Muscle of leg (tissue), 16 donors: ENCODE measurements at places on chromosomes 5 and 9.

GRCh38 chr9:101265261-101265660 lies 119.5 kb downstream of the BAAT start:
- peak; percentile 13 for DNase-seq

GRCh38 chr5:136133222-136133921 lies 727 bp downstream of the SMAD5 start:
- peak; percentile 90 for DNase-seq

GRCh38 chr5:113336975-113337374 lies 97.8 kb downstream of the TSSK1B start:
- peak; percentile 69 for DNase-seq

DNA sequence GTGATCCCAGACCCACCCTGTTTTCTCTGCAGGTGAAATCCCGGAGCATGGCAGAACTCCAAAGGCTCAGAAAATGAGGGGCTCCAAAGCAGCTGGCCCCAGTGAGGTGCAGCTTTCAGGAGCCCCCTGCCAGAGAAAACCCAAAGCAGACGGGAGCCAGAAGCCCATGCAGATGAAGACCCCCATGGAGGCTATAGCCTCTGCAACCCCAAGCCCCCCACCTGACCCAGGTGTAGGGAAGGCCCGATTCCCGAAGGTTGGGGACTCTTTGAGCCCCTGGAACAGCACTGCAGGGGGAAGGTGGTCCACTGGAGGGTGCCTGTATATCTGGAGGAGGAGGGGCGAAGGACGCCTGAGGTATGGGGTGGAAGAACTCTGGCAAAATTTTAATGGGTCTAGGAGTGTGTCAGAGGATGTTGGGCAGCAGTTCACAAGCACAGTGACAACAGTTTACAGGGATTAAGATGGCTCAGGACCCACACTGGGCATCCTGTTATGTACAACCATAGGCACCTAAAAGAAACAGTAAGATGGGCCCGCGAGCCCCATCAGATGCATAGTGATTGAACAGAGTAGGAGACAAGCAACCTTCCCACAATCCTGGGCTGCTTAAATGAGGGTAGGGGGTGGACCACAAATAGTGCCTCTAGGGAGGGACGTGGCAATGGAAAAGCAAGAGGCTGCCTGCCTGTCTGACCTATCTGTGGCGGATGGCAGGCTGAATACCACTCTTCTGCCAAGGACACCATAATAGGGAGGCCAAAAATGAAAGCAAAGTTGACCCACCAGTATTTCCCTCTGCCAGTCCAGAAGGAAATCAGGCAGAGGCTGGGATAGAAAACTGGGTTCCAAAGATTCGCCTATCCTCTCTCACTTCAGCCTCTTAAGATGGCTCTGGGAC lies 16.4 kb upstream of the ANXA6 start:
- no peak for DNase-seq

DNA sequence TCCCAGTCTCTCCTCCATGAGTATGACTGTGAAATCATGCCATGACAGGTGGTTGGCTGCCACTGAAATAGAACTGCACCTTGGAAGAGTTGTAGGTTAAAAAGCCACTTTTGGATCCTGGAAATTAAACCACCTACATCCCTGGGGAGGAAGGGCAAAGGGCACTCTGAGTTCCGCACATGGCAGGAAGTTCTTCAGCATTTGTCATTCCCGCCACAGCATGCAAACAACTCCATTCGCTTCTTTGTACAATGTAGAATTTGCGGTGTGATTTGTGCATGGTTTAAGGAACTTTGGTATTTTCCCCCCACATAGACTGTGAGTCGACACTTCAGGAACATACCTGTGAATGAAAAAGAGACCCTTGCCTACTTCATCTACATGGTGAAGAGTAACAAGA lies 9.8 kb downstream of the SAP30L start:
- DNase-seq, result no peak

GRCh38 chr5:18195910-18196309 lies 561.6 kb downstream of the TAF11L14 start:
- no peak for DNase-seq

DNA sequence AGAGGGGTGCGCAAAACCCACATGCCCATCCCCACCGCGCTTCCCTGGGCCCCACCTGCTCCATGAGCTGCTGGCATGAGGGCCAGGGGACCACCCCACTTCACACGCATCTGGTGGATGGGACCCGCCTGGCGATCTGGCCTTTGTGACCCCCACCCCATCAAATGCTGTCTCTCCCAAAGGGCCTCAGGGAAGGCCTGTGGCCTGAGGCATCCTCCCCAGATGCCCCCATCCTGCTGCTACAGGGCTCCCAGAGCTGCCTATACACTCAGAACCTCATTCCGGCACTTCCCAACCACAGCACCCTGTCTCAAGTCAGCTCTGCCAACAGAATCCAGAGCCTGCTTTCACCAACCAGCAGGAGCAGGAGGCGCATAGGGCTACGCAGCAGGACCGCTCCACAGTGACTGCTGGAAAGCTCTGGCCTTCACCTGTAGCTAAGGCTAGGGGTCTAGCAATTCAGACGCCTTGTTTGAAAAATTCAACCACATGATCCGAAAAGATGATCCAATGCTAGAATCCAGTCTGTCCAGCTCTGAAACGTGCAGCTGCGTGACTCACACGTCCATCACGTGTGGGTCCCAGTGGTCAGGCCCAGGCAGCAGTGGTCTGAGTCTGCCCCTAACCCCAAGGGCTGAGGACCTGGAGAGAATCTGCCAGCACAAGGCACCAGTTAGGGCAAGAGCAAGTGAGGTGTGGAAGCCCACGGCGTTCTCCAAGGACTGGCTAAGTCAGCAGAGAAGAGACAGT lies 1.4 kb upstream of the SNAPC4 start:
- no peak for DNase-seq

DNA sequence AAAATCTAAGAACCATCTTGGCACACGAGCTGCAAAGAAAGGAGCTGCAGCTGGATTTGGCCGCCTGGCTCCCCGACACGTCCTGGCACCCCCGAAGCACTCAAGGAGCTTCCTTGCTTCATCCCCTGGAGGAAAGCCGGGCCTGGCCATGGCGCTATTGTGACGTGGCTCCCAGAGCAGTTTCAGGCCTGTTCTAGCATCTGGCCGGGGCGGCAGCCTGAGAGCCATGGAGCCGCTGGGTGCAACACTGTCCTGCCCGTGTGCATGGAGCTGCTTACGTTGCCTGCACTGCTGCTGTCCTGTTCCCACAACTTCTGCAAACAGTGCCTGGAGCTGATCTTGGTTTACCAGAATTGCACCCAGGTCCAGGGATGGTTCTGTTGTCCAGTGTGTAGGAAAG lies 63.5 kb downstream of the PTPDC1 start:
- DNase-seq, result no peak

DNA sequence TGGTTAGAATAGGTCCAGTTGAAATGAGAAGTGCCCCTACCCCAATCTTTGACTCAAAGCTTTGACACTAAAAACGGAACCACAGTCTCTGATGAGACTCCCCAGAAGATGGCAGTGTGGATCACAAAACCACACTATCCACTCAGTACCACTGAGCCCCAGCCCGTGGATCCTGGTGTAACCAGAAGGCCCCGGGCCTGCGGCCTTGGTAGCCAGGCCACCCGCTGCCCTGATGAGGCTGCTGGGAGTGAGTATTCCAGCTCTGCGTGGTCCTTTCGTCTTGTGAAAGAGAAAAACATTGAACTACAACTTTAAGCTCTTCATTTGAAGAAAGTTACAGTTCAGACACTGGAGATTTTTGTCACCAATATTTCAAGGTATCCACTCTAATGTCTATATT lies 42.2 kb upstream of the FBP1 start:
- DNase-seq, result peak; percentile 77

DNA sequence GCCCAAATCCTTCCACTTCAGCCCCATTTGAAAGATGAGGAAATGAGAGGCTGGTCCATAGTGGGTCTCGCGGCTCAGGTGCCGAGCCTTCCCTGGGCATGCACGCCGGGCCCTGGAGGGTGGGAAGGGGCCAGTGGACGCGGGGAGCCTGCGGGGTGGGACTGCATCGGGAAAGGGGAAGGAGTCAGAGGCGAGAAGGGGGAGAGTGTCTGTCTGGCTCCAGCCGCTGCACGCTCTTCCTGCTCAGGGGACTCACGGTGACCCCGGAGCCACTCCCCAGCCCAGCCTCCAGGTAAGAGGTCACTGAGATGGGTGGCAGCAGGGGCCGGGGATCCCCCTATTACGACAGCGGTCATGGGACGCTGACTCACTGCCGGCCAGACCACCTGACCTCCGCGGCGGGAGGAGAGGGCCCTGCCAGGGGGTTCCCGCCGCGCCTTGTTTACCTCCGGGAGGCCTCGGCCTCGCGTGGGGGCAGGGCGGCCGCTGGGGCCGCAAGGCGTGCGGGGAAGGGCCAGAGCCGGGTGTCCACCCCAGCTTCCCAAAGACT lies 1.9 kb upstream of the SQSTM1 start:
- DNase-seq, result peak; percentile 96

DNA sequence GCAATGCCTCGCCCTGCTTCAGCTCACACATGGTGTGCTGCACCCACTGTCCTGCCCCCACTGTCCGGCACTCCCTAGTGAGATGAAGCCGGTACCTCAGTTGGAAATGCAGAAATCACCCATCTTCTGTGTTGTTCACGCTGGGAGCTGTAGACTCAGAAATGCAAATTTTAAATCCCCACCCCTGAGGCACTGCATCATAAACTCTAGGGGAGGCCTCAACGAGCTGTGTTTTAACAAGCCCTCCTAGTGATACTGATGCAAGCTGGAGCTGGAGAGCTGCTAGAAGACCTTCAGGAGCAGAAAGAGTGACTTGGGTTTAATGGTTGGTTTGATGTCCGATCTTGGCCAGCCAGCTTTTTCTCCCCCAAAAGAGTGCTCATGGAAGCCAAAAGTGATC lies 146.0 kb upstream of the MAST4 start:
- DNase-seq, result no peak

DNA sequence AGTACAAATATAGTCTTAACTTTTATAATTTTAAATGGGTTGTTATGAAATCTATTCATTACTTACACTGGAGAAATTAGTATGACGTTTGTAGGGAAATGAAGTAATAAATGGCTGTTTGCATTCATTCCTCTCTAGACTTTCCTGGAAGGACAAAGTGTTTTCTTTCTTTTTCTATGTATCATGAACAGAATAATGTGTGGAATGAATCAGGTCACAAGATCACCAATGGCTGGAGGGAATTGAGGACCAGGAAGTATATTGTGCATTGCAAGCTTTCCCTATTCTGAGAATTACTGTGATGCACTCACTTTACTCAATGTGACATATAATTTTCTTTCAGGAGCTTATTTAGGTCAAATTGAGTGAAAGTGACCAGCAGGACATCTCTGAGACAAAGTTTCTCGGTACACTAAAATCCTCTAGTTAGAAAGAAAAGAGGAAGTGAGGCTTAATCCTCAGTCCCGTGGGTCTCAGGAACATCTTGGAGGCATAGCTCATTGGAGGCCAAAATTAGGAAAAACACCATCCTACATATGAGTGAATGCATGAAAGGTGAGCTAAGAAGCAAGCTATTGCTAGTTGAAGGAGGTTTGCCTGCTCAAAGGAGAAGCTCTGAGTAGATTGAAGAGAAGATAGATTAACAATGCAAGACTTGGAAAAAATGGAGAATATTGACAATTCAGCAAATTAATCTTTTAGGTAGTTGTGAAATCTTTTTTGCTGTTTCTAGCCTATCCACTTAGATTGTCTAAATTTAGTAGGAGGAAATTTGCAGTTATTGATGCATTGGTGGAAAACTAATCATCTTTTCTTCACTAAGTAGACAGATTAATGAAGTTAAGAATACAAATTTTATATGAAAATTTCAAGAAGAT lies 28.0 kb downstream of the ERAP2 start:
- no peak for DNase-seq

GRCh38 chr5:137497396-137498290 lies 1.5 kb downstream of the SPOCK1 start:
- DNase-seq, result no peak

DNA sequence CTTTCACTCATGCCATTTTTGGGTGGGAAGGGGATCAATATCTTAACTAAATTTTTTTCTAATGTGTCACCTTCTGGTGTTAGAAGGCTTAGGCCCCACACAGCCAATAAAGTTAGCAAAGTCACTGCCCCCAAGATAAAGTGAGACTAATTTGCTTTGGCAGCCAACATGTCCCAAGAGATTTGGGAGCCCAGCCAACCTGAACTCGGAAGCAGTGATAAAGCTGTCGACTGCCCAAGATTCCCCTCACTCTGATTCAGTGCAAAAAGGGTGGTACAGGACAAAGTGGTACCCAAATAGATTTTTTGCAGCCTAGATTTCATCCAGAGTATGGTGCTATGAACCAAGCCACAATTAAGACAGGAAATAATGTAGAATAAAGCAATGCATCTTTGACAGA lies 572.5 kb upstream of the ARRDC3 start:
- no peak for DNase-seq

GRCh38 chr9:99921875-99922710 lies 15.6 kb downstream of the STX17 start:
- no peak for DNase-seq

GRCh38 chr5:10607666-10608073 lies 43.8 kb downstream of the ANKRD33B start:
- DNase-seq, result peak; percentile 83

- DNase-seq, result peak; percentile 94
Observed at GRCh38 chr5:139698490-139699146, 50.5 kb downstream of the CXXC5 start.

- DNase-seq, result peak; percentile 38
Observed at GRCh38 chr5:9540791-9541190, 5.1 kb downstream of the SEMA5A start.

- no peak for DNase-seq
Observed at GRCh38 chr5:55306641-55307382, 682 bp downstream of the DHX29 start.

GRCh38 chr9:28158451-28158850 lies 585.2 kb upstream of the C9orf72 start:
- DNase-seq, result no peak

- no peak for DNase-seq
Observed at GRCh38 chr9:131112374-131113154, 12.8 kb upstream of the NUP214 start.

DNA sequence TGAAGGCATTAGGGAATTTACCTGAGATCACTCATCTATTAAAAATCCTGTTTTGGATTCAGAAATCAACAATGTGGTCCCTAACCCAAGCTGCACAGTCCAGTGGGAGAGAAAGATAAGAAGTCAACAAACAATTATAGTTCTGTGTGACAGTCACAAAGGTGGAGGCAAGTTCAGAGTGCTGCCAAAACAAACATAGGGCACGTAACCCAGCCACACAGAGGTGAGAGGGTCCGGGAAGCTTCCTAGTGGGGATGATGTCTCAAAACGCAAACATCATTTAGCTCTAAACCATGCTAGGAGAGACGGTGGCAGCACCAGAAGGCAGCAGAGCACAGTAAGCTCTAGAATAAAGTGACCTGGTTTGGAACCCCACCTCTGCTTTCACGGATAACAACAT lies 158.9 kb downstream of the MAPKAP1 start:
- DNase-seq, result no peak

- no peak for DNase-seq
Observed at GRCh38 chr9:100355561-100355960, 2.8 kb upstream of the TEX10 start.

- peak; percentile 90 for DNase-seq
Observed at GRCh38 chr9:13427587-13427986, 148.1 kb upstream of the MPDZ start.

DNA sequence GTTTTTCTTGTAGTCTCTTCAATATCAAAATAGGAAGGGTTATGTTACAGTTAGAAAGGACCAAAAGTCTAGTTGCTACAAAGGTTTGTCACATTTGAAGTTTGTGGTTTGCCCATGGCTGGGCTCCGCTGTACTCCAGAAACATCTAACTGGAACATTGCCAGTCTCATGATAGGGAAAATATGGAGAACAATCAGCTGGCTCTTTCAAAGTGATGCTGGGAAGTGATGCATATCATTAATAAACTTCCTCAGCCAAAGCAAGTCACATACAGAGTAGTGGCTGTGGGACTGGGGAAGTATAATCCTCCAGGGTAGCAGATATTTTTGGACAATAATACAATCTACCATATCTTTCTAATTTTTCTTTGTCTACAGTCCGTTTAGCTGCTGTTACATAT lies 8.8 kb downstream of the BTF3 start:
- peak; percentile 19 for DNase-seq
